ENCODE measurements at places on chromosomes 7 and 10.

GRCh38 chr7:28889290-28889689 lies 68.8 kb downstream of the TRIL start:
- DNase-seq, result no peak

GRCh38 chr10:10897400-10897799 lies 120.3 kb upstream of the CELF2 start:
- no peak for DNase-seq

- no peak for DNase-seq
These were observed 195.4 kb downstream of the COBL start for GRCh38 chr7:51121036-51121790.

GRCh38 chr10:133198621-133199487 lies 31.2 kb upstream of the UTF1 start:
- DNase-seq, result no peak

GRCh38 chr7:91137153-91137787 lies 127.0 kb upstream of the FZD1 start:
- no peak for DNase-seq

DNA sequence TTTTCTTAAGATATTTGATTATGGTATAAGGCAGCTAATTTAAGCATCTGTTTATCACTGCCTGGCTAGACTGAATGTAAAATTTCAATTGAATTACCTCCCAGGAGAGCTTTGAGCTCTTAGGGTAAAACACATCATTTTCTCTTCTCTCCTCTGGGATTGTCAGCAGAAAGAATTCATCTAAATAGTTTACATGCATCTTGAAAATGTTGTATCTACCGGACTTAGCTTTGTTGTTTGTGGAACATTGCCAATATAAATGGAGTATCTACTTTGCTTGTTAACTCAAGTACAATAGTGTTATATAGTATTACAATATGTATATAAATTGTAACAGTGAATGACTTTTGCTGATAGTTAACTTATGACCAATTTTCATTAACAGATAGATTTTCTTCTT lies 73.3 kb downstream of the TAF3 start:
- DNase-seq, result no peak

- DNase-seq, result no peak
These were observed 25.1 kb downstream of the UPP1 start for GRCh38 chr7:48114115-48114514.

DNA sequence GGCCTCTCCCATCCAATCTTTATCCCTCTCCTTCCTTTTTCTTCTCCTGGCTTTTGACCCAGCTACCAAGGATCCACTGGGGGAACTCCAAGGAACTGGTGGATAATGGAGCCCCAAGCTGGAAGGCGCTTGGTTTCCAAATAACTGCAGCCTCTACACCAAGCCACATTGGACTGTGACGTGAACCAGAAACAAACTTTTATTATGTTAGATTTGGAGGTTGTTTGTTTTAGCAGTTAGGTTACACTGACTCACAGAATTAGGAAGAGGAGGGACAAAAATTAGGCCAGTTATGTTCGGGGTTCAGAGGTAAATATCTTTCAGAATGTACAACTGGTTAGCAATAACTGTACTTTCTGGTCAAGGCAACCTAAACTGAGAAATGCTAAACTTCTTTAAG lies 21.3 kb upstream of the ANK3 start:
- no peak for DNase-seq

DNA sequence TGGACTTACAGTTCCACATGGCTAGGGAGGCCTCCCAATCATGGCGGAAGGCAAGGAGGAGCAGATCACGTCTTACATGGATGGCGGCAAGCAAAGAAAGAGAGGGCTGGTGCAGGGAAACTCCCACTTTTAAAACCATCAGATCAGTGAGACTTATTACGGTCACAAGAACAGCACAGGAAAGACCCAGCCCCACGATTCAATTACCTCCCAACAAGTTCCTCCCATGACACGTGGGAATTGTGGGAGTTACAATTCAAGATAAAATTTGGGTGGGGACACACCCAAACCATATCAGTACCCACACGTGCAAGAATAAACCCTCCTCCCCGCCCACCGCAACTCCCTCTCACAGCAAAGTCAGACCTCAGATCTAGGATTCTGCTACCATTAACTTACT lies 4.5 kb upstream of the AIFM2 start:
- no peak for DNase-seq

- DNase-seq, result no peak
These were observed 70.7 kb downstream of the RBAK start for GRCh38 chr7:5116359-5116758.

GRCh38 chr7:116652793-116653192 lies 19.2 kb upstream of the MET start:
- DNase-seq, result no peak

DNA sequence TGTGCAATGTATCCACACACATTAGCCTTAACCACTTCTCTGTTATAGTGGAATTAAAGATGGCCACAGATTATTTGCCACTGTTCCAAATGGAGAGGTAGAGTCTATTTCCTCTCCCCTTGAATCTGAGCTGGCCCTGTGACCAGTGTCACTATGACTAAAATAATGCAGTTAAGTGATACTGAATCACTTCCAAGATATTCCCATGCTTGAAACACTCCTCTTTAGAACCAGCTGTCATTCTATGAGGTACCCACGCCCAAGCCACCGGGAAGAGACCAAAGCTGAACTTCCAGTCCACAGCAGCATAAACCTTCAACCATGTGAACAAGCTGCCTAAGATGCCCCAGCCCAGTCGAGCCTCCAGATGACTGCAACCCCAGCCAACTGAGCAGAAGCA lies 2.1 kb upstream of the DHX32 start:
- no peak for DNase-seq

DNA sequence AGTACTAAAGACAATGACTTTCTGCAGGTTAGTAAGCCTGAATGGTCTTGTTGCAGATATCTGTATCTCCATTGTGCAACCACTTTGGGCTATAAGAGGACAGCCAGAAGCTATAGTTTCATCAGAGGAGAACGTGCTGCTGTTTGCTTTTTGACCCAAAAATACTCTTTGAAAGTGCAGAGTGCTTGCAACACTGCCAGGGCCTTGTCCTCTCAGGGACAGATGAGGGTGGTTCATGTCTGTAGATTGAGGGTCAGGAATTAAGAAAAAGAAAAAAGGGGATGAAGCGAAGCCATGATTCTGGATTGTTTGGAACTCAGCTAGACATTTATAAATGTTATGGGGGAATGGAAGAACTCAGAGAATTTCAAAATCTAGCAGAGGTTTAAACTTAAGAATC lies 212.5 kb downstream of the SEC23IP start:
- DNase-seq, result no peak

GRCh38 chr10:99430116-99430450 lies 341 bp downstream of the GOT1 start:
- DNase-seq, result no peak

DNA sequence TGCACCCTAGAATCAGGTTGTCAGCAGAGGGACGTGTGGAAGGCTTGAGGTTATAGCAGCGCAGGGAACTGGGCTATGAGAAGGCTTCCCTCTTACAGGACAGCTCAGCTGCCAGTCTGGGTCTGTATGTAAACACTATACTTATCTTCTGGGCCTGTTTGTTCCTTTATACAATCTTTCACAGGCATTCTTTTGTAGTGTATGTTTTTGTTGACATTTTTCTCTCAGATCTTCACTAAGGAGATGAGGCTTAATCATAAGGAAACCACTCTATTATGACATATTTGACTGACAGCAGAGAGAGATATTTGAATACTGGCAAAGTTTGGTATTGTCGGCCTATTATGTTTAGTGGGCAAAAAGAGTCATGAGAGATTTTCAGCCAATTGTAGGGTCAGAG lies 929 bp downstream of the GBF1 start:
- no peak for DNase-seq

DNA sequence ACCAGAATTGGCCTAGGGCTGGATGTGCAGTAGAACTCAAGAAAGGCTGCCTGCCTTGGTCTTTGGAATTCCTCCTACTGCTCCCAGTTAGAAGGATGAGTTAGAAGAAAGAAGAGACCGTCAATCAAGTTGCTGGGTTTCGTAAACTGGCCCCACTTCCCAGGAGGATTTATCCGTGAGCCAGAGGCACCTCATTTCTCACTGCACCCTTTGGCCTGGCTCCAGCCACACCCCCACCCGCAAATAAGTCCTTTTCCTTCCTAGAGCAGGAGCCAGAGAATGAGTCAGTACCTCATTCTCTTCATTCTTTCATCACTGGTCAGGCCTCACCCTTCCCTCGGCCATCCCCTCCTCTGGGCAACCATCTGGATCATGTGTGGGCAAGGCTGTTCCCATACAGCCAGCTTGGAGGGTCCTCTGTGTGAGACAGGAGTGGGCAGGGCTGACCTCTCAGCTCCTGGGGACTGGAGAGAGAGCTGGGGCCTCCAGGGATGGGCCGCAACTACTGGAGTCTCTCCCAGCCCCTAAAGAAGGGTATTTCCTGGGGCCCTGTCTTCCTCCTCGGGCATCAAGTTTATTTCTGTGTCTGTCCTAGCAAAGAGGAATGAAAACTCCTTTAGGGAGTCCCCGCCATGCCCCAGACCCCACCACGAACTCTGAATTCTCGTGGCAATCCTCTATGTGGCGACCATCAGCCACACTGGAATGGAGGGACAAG lies 87.2 kb upstream of the DUSP5 start:
- DNase-seq, result no peak

DNA sequence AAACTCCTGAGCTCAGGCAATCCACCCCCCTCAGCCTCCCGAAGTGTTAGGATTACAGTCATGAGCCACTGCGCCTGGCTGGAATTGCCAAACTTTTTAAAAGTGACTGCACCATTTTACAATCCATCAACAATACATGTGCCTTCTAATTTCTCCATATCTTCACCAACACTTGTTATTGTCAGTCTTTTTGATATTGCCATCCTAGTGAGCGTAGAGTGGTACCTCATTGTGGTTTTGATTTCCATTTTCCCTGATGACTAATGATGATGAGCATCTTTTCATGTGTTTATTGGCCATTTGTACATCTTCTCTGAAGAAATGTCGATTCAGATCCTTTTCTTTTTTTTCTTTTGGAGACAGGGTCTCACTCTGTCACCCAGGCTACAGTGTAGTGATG lies 21.7 kb upstream of the STRIP2 start:
- no peak for DNase-seq

Measured in anterior cingulate cortex (tissue), 58 donors.